CD8-positive, alpha-beta memory T cell (primary cell): ENCODE measurements at places on chromosomes 16 and 17. TPM values are rescaled to one million over a fixed set of nuclear protein-coding genes. Genes with fewer than 3 reads are reported as not detected.

NPW gene
- polyA plus RNA-seq, result not detected

- H3K4me3 ChIP-seq, result no peak overlapping the region
- DNase-seq, result no peak
- no peaks in the 10 kb centered on the region for H3K36me3 ChIP-seq
- H3K27ac ChIP-seq, result peak overlapping the region; percentile 2
These were observed 16.8 kb upstream of the AKAP1 start for GRCh38 chr17:57068222-57068658.

DNA sequence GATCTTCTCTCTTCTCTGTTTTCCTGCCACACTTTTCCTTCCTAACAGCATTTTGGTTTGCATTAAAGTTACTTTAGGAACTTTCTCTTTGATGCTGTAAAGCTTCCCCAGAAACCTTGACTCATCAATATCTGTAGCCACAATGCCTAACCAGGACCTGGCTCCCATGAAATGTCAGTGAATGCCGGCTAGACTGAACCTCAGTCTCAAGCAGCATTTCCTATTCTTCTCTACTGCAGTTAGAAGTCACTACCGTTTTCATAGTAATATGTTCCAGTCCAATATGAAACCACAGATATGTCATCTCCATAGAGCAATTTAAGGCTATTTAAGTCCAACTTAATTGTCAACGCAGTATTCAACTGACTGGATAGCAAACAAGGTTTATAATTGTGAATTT is 28.9 kb downstream of the ITFG1 start:
- H3K4me1 ChIP-seq, result no peaks in the 10 kb centered on the region
- peaks cover 5% of the 10 kb centered on the region for H3K36me3 ChIP-seq
- no peak overlapping the region for H3K27ac ChIP-seq
- no peak for DNase-seq
- H3K27me3 ChIP-seq, result no peaks in the 10 kb centered on the region

- H3K27me3 ChIP-seq, result no peaks in the 10 kb centered on the region
- H3K4me1 ChIP-seq, result peaks cover 16% of the 10 kb centered on the region
- H3K36me3 ChIP-seq, result no peaks in the 10 kb centered on the region
- H3K27ac ChIP-seq, result peak overlapping the region; percentile 38
- no peak for DNase-seq
These were observed 155.4 kb downstream of the CLEC16A start for GRCh38 chr16:11099672-11100205.

METTL2A gene
- polyA plus RNA-seq, result 21.4 TPM

- peaks cover 54% of the 10 kb centered on the region for H3K4me1 ChIP-seq
- H3K27me3 ChIP-seq, result no peaks in the 10 kb centered on the region
- DNase-seq, result no peak
- H3K27ac ChIP-seq, result no peak overlapping the region
These were observed 3.1 kb downstream of the NFE2L1 start for GRCh38 chr17:48051283-48051682.

SPATA22 gene
- polyA plus RNA-seq, result not detected

SLC16A13 gene
- polyA plus RNA-seq, result 1.4 TPM

- no peak overlapping the region for H3K4me3 ChIP-seq
- DNase-seq, result no peak
- H3K4me1 ChIP-seq, result no peaks in the 10 kb centered on the region
- H3K36me3 ChIP-seq, result no peaks in the 10 kb centered on the region
These were observed 9.2 kb downstream of the KRT33B start for GRCh38 chr17:41360296-41360995.
